SK-N-DZ (cell line): ENCODE measurements at places on chromosomes 1 and 21.

GRCh38 chr1:54428837-54429518 lies 22.8 kb upstream of the SSBP3 start:
- peak; percentile 42 for DNase-seq

DNA sequence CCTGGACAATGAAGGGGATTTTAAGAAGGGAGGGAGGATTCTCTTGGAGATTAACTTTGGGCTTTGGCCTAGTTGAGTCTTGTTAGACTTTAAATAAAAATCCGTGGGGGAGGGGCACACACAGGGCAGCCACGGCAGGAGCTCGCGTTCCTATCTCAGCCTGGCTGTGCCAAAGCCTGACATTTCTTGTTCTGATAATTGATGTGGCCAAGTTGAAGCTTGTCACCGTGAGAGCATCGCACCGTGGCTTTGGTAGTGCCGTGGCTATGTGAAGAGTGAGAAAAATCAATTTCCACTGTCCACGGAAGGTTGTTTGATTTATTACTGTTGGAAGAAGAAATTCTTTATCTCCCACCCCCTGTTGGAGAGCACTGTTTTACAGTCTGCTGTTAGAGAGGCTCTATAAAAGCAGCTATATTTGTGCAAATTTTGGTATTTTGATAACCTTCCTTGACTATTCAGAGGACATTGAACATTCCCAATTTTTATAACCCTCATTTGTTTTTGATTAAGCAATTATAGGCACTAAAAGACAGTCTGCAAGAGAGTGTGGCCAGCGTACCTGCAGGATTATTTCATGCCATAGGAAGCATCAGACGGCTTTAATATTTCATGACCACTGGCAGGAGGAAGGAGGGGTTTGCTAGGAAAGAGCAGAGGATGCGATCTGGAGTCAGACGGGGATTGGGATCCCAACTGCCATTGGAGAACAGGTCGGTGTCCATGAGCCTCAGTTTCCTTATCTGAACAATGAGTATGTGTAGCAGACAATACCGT lies 160.7 kb downstream of the KAZN start:
- DNase-seq = no peak

- DNase-seq = no peak
Measured at GRCh38 chr1:60413091-60413490, 339.5 kb upstream of the C1orf87 start.

- DNase-seq = no peak
Measured at GRCh38 chr1:52579415-52579814, 22.8 kb upstream of the GPX7 start.

DNA sequence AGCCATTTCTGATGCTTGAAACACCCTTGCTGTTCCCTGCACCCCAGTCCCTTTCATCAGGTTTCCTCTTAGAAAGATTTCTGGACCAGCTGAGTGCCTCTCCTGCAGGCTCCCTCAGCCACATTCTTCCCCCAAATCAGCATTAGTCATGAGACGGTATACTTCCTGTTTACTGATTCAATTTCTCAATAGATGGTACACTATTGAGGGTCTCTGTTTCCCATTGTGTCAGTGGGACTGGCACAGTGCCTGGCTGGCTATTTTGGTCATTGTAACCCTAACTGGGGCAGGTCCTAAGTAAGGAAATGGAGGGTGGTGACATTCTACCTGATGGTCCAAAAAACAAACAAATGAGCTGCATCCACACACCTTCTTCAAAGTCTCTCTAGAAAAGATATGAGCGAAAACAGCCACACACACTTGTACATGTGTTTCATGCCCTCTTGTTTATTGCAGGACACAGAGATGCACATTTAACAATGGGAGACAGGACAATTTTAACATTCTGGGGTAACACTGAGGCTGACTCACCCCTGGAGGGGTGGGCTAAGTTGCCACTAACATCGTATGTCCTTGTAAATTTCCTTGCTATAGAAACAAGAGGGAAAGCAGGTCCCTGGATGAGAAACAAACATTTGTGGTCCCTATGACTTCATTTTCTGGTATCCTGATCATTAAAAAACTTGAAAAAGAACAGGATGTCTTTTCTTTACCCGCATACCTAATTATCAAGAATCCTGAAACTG lies 77.5 kb downstream of the RRAGC start:
- DNase-seq = no peak

GRCh38 chr1:59765011-59765730 lies 49.6 kb upstream of the HOOK1 start:
- DNase-seq = peak; percentile 55

GRCh38 chr1:82161700-82162141 lies 361.0 kb downstream of the ADGRL2 start:
- DNase-seq = no peak

GRCh38 chr1:200907611-200908097 lies 13.0 kb downstream of the INAVA start:
- no peak for DNase-seq

DNA sequence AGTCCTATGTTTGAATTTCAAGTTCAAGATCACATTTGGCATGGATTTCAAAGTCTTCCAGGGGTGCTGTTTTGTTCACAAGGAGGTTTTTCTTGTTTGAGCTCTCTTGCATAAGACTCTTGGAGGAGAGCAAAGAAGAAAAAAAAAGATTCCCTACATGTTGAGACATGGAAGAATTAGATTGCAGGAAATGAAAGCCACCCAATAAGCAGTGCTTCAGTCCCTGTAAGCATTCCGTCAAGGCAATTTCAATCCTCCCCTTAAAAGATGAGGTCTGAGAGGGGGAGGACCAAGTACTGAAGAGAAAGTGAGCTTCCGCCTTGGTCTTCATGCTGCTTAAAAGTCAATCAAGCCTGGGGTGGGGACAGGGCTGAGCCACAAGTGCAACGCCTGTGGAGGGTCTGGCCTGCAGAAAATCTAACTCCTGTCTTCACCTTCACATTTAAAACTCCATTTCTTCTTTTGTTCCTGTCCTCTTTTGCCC lies 50.2 kb downstream of the LPAR3 start:
- DNase-seq = no peak
